ENCODE measurements at places on chromosomes 4 and X.

- DNase-seq = no peak
Observed at GRCh38 chrX:9352243-9352642, 112.6 kb upstream of the TBL1X start.

- peak; percentile 30 for DNase-seq
Observed at GRCh38 chr4:78379040-78379439, 172.5 kb upstream of the ANXA3 start.

DNA sequence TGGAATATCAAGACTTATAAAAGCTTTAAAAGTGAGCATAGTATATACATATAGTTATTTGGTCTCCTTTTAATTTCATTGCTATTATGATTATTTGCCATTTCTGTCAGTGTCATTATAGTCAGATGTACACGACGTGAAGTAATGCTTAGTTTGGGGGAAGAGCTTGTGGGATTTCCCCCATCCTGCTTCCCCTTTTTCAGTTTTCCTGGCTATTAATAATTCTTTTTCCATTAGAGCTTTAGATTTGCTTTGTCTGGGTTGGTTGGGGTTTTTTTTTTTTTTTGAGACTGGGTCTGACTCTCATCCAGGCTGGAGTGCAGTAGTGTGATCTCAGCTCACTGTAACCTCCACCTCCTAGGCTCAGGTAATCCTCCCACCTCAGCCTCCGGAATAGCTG is 5.4 kb downstream of the ABCE1 start:
- no peak for DNase-seq

- DNase-seq = peak; percentile 87
Observed at GRCh38 chr4:156377036-156377710, 423.5 kb upstream of the CTSO start.

GRCh38 chr4:27270435-27270834 is 409.8 kb downstream of the STIM2 start:
- no peak for DNase-seq

- DNase-seq = peak; percentile 24
Observed at GRCh38 chr4:187019896-187020295, 296.2 kb upstream of the FAT1 start.

- DNase-seq = no peak
Observed at GRCh38 chrX:40748977-40749376, 13.6 kb upstream of the MED14 start.
